ENCODE measurements at places on chromosomes 12 and 14. TPM values are rescaled to one million over a fixed set of nuclear protein-coding genes. Genes with fewer than 3 reads are reported as not detected.

The DHRS1 gene
- total RNA-seq = 10.4 TPM

The PRKCH gene
- 4.5 TPM for total RNA-seq

The CAPZA3 gene
- not detected for total RNA-seq

The SLC8A3 gene
- total RNA-seq = not detected

The OTUB2 gene
- total RNA-seq = 3.0 TPM

The ERO1A gene
- 56.7 TPM for total RNA-seq

The PCBP2 gene
- 590 TPM for total RNA-seq

The CPNE6 gene
- total RNA-seq = not detected

The SPX gene
- total RNA-seq = 2.8 TPM

The TAS2R19 gene
- not detected for total RNA-seq

The TC2N gene
- 0.86 TPM for total RNA-seq

The SOAT2 gene
- 0.24 TPM for total RNA-seq

The PTPN6 gene
- total RNA-seq = 11.7 TPM

The C14orf132 gene
- 6.8 TPM for total RNA-seq

The RASSF8 gene
- 11.6 TPM for total RNA-seq

The HSPA2 gene
- 37.2 TPM for total RNA-seq

The RCOR1 gene
- 32.7 TPM for total RNA-seq

The LTBP2 gene
- 10.0 TPM for total RNA-seq

The C12orf75 gene
- total RNA-seq = 135 TPM

The GALNT9 gene
- 4.7 TPM for total RNA-seq

The VDR gene
- 2.1 TPM for total RNA-seq

The MORN3 gene
- 0.32 TPM for total RNA-seq

The IGFBP6 gene
- total RNA-seq = 157 TPM

The LAG3 gene
- 1.4 TPM for total RNA-seq

The FGF23 gene
- not detected for total RNA-seq

The PYGL gene
- total RNA-seq = 151 TPM

The TAS2R13 gene
- total RNA-seq = not detected

The TAS2R8 gene
- not detected for total RNA-seq

The GNB3 gene
- total RNA-seq = 1.5 TPM

The HNRNPA1 gene
- 1,550 TPM for total RNA-seq

The SLC25A21 gene
- 0.68 TPM for total RNA-seq

The XPOT gene
- total RNA-seq = 49.7 TPM

The TAS2R7 gene
- total RNA-seq = not detected

The SLC35F4 gene
- not detected for total RNA-seq

The SMCO2 gene
- 0.17 TPM for total RNA-seq

The COQ10A gene
- total RNA-seq = 17.2 TPM

The RAB15 gene
- total RNA-seq = 20.2 TPM

The SPTLC2 gene
- 38.5 TPM for total RNA-seq

The SLC2A14 gene
- total RNA-seq = 0.36 TPM

The C3AR1 gene
- not detected for total RNA-seq

Measured in A549 treated with Mapracorat at 1 μM for 4 hours (cell line).